ENCODE measurements at places on chromosomes 6 and 20. TPM values are rescaled to one million over a fixed set of nuclear protein-coding genes. Genes with fewer than 3 reads are reported as not detected.

The RFX6 gene
- not detected for total RNA-seq

The SLC24A3 gene
- total RNA-seq, result 0.86 TPM

The HMGCLL1 gene
- total RNA-seq, result 1.2 TPM

The FAM209B gene
- total RNA-seq, result not detected

The F13A1 gene
- 50.9 TPM for total RNA-seq

The EDN1 gene
- 5.9 TPM for total RNA-seq

The LINC00237 gene
- total RNA-seq, result not detected

DNA sequence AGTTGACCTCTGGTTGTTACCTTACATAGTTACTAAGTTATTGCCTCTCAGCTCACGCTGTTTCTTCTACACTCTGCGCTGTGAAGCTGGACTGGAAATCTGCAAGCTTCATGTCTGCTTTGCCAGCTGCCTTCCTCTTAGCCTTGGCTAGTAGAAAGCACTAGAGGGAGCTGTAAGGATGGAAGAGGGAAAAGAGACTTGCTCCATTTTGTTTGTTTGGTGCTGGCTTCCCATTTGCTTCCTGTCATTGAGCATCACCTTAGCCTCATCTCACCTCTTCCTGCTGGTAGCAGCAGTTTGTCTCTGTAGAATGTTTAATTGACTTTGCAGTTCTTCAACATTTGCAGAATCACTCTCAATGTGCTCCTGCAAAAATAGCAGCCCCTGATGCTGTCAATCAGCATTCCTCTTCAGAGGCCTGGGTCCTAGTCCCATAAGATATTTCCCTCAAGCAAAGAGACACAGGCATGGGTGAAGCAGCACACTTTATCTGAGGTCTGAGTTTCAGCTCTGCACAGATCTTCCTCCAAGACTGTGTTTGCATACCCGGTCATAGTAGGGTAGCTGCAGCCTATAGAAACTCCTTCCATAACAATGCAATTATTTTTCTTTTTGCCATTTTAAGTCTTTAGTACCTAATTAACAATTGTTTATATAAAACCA lies 302.2 kb upstream of the EPHA7 start:
- DNase-seq, result no peak

GRCh38 chr6:100404051-100404450 lies 60.7 kb downstream of the SIM1 start:
- no peak for DNase-seq

- no peak for DNase-seq
Observed at GRCh38 chr6:87199787-87200186, 44.4 kb downstream of the ZNF292 start.

DNA sequence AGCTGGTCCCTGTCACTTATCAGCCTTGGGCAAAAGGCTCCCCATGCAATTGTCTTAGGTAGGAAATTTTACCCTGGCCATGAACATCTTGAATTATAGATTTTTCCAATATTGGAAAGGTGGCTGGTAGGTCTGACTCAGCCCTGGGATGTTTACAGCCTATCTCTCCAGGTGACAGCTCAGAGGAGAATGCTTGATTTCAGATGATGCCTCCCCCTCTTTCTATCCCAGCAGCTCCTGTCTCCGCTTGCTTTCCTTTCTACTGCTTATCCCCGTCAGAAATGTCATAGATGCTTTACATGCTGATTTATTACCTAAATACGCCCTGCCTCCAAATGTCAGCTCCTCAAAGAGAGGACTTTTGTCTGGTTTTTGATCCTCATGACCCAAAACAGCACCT lies 109.6 kb downstream of the NFATC2 start:
- no peak for DNase-seq

DNA sequence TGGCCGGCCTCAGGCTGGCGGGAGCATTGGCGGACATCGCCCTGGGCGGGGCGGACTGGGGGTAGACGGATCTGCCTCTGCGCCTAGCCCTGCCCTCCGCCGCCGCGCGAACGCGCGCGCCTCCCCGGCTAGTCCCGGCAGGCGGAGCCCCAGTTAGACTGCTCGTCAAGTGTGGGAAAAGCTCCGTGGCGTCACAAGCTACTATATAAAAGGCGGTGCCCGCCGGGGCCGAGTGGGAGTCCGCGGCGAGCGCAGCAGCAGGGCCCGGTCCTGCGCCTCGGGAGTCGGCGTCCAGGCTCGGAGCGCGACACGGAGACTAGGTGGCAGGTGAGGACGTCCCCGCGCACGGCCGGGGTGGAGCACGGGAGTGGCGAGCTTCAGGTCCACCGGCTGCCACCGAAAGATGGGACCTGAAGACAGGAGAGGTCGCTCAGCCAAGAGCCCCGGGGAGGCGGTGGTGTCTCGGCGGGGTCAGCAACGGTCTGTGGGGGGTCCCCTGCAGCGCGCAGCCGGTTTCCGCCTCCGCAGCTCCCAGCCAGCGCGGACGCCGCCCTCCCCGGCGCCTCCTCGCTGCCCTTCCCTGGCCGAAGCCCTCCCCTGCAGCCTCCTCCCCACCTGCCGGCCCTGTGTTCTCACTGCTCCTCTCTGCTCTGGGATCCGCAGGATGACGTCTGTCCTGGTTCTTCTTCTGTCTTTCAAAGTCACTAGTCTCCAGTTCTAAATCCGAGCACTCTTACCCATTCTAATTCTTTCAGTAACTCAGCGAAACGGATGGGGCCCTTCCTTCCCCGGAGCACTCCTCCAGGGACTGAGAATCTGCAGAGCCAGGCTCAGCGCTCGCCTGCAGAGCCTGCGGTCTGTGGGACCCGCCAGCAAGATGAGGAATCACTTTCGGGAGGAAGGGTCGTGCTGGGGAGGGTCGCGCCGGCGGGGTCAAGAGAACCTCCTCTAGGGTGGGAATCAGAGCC lies 4.3 kb upstream of the RIPK1 start:
- peak; percentile 99 for DNase-seq

DNA sequence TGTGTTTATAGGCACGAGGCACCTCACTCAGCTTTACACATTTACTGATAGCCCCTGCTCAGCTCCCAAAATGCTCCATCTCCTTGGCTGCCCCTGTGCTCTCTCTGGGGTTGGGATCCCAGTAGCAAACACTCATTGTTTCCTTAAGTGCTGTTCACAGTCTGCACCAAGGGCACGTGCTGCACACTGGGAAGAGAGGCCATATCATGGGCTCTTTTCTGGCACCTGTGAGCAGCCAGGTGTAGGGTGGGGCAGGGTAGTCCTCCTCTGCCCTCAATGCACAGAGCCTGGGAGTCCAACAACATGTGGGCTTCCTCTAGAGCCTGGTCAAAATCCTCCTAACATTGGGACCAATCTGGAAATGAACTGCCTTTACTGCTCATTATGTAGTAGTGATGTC lies 67.9 kb downstream of the BANF2 start:
- no peak for DNase-seq

GRCh38 chr6:81938014-81938856 lies 185.8 kb upstream of the TENT5A start:
- DNase-seq, result no peak

GRCh38 chr6:6008648-6009421 lies 2.1 kb upstream of the NRN1 start:
- peak; percentile 90 for DNase-seq

DNA sequence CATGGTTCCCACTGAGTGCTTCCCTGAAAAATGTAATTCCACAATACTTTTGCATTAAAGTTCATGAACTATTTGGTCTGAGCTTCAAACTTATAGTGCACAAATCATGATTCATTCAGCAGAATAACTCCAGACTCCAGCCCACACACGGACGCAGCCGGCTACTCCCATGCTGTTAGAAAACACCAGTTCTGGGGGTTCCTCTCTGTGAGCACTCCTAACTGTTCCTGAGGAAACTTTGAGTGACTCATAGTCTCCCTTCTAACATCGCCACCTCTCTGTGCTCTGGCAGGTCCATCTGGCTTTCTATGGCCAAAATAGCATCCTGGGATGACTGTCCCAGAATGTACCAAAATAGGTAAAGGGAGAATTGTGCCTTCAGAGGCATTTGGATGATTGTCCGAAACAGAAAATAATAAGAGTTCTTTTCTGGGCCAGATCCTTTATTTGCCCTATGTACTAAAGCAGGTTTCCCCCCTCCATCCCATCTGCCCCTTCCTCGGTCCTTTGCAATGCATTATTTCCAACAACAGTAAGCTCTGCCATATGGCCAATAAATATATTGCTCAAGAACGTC lies 32.3 kb upstream of the LY86 start:
- DNase-seq, result no peak
